ENCODE measurements at places on chromosomes 6 and 20. TPM values are rescaled to one million over a fixed set of nuclear protein-coding genes. Genes with fewer than 3 reads are reported as not detected.

The EYA4 gene
- total RNA-seq = 1.7 TPM

The LRFN2 gene
- not detected for total RNA-seq

The DST gene
- total RNA-seq = 160 TPM

The GCLC gene
- 37.1 TPM for total RNA-seq

The TAF11 gene
- total RNA-seq = 42.1 TPM

The AVP gene
- not detected for total RNA-seq

The MUC22 gene
- total RNA-seq = not detected

The OR12D3 gene
- not detected for total RNA-seq

The TTPAL gene
- 16.5 TPM for total RNA-seq

The SLC52A3 gene
- not detected for total RNA-seq
